ENCODE measurements at places on chromosomes 5 and 9. TPM values are rescaled to one million over a fixed set of nuclear protein-coding genes. Genes with fewer than 3 reads are reported as not detected.

The PRELID2 gene
- 3.0 TPM for total RNA-seq

The PCDHGA4 gene
- 2.0 TPM for total RNA-seq

The ALDH1B1 gene
- 4.3 TPM for total RNA-seq

The NIPSNAP3A gene
- total RNA-seq = 23.4 TPM

The PCDHB4 gene
- 1.8 TPM for total RNA-seq

The CXCL14 gene
- 380 TPM for total RNA-seq

The ZDHHC21 gene
- 12.9 TPM for total RNA-seq
